ENCODE measurements at places on chromosomes 1 and 21.

- no peak for DNase-seq
These were observed 256.1 kb upstream of the PTBP2 start for GRCh38 chr1:96465441-96465840.

DNA sequence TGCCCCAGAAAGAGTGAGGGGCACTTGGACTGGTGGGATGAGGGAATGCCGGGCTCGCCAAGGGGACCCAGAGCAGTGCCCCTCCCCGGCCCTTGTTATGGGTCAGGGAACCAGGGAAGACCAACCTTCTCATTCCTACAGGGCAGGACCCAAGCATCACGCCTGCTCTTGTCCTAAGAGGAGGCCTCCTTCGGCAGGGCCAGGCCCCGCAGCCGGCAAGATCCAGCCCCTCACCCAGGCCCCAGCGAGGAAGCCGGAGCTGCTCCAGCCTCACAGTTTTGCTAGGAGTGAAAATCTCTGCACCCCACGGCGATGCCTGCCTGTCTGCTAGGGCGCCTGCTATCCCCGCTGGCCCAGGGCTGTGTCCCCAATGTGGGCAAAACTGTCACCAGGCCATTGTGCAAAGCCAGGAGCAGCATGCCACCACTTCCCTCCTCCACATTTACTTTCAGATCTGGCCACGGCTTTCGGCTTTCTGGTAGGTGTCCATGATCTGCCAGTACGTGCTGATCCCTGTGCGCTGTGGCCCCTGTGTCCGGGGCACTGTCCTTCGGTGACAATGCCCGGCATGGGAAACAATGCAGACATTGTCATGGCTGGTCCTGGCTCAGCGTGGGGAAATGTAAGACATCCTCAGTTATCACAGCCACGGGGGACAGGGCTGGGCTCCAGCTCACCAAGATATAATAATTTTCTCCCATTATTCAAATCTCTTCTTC, 9.6 kb downstream of the ACTRT2 start:
- DNase-seq: no peak

GRCh38 chr21:45629046-45629981, 14.2 kb upstream of the PCBP3 start:
- no peak for DNase-seq

DNA sequence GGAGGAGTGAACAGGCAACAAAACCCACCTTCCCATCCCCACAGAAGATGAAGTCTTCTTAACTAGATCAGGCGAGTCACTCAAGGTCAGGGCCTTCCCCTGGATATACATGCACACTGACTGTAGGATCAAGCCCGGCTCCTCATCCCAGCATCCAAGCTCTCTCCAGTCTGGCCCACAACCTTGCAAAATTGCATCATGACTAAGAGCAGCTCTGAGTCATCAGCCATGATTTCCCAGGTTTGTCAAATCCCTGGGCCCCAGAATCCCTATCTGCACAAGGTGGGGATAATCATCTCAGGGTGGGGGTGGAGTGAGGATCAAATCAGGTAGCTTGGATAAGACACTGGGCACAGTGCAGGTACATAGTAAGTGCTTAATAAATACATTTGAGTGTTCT, 199.3 kb upstream of the GRIK3 start:
- no peak for DNase-seq

DNA sequence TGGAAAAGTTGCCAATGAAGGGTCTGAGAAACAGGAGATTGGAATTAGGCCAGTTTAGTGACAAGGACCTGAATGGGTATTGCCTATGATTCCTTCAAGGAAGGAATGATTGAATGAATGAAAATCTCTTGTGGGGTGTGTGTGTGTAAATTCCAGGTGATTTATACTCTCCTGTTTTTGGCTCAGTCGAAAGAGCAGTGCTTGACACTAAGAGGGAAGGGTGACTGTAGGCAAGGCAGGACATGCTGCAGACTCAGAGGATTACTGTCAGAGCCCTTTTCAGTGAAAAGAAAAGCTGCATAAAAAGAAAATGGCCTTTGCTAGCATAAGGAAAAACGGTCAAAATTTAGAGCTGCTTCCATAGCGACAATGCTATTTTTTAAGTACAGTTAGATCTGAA, 30.1 kb downstream of the C1orf21 start:
- DNase-seq: no peak

DNA sequence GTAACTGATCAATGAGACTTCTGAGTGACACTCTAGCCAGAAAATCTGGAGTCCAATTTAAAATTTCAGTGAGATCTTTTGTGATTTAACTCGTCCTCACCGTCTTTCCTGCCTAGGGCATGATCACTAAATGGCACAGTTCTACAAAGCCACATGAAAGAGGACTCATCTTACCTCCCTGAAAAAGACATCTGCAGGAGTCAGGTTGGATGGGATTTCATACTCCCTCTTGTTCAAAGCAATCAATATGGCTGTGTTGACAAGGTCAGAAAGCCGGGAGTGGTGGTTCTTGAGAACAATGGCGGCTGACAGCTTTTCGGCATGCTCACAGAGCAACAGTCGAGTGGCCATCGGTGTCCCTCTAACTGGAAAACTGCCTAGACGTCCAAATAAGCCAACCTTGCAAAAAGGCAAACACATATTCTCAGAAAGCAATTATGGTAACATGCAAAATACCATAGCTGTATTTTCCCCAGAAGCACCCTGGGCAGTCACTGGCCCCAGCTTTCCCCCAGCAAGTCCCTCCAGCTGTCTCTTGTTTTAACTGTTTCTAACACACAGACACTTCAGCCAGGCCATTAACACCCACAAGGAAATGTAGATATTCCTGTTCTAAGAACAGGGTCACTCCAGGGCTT, 36.6 kb upstream of the ACTA1 start:
- no peak for DNase-seq

GRCh38 chr1:161106431-161106830, 8.3 kb downstream of the KLHDC9 start:
- no peak for DNase-seq

DNA sequence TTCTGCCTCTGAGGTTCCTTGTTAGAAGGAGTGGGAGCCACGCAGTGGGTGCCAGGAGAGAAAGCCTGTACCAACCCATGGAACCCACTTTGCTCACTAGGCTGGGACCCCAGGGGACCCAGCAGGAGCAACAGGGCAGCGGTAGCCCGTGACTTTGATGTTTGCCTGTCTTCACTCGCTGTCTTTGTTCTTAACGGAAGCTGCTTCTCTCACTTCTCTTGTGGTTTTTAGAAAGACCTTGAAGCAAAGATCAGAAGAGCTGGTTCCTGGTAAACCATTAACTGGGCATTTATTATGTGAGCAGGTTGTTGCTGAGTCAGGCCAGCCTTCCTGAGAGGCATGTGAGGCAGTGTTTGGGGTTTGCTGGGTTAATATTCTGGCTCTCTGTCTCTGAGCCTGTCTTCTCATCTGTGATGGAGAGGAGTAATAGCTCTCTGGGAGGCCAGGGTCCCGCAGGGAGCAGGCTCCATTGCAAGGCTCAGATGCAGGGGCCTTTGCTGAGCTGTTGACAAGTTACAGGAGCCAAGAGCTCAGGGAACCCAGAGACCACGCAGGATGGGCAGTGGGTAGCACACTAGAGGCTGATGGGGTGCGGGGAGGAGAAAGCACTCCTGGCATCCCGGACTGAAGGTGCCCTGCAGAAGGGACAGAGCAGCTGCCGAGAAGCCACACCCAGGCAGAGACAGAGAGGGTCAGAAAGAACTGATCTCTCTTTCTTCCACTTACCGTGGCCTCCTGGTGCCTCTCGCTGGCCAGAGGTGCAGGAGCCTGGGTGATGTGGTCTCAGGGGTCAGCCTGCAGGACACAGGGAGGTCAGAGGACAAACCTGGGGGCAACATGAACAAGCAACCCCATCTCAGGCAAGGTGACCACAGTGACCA, 367.5 kb upstream of the C1orf174 start:
- DNase-seq: no peak

GRCh38 chr1:39789571-39790110, 976 bp upstream of the BMP8B start:
- no peak for DNase-seq

DNA sequence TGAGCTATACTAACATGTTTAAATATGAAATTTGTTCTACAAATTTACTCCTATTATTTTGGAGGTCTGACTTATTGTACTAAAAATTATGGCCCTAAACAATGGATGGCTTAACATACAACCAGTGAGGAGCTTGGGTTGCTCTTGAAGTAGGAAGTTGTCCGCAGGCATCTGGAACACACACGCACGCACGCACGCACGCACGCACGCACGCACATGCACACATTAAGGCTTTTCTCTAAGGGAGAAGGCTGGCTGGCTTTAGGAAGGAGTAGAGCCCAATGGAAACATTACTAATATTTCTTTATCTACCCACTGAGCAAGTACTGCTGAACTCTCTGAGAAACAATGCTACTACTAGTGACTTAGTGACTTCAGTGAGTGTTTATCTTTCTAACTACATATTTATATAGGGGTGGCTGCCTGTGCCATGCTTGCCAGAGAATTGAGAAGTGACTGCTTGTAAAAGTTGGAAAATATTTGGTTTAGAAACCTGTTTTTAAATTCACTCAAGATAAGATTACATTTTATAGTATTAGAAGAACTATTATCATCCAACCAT, 16.2 kb upstream of the ARHGAP29 start:
- no peak for DNase-seq

GRCh38 chr1:67793562-67793961, 39.7 kb downstream of the GNG12 start:
- DNase-seq: no peak

- DNase-seq: no peak
These were observed 23.9 kb upstream of the TMEM52 start for GRCh38 chr1:1942753-1943656.

DNA sequence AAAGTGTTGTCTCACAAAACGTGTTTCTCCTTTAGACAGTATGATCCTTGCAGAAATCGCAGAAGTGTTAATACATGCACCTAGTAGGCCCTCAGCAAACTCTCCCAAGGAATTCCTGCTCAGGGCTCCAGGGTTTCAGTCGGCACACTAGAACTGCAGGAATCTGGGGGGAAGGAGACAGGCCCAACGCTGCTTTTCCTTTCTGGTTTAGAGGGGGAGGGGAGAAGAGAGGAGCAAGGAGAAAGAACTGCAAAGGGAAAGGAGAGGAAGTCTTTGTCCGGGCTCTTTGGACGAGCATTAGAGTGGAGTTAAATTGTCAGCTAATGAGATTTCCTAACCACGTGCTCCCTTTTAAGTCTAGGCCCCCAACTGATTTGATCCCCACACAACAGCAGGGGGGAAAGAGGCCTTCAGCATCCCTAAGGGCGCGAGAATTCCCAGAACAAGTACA, 103.7 kb upstream of the SOD1 start:
- DNase-seq: no peak

DNA sequence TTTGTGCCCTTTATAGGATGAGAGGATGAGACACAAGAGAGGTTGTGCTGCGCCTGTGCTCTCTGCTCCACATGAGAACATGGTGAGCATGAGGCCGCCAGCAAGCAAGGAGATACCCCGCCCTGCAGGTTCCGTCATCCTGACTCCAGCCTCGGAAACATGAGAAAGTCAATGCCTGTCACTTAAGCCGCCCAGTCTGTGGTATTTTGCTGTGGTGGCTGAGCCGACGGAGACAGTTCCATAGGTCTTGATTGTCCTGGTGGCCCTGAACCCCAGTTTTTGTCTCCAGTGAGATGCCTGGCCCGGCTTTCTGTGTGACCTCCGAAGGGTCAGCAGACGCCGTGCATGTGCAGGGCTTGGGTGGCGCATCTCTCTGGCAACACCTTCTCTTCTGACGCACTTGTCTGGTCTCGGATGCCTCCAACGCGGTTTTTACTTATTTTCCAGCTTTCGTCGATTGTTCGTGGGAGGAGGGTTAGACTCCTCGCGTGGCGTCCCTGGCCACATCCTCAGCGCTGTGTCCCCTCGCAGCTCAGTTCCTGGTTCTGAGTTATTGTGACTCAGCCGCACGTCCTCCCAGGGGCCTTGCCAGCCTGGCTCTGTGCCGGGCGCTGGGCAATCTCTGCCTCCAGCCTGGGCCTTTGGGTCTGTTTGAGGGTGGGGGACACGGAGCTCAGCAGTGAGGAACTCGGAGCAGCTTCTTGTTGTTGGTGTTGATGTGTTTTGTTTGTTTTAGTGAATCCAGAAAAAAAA, 70.0 kb downstream of the FAAP20 start:
- DNase-seq: no peak

- no peak for DNase-seq
These were observed 32.1 kb upstream of the EPHX4 start for GRCh38 chr1:91997607-91998195.

- no peak for DNase-seq
These were observed 367.9 kb upstream of the ADGRL4 start for GRCh38 chr1:79374397-79374796.

DNA sequence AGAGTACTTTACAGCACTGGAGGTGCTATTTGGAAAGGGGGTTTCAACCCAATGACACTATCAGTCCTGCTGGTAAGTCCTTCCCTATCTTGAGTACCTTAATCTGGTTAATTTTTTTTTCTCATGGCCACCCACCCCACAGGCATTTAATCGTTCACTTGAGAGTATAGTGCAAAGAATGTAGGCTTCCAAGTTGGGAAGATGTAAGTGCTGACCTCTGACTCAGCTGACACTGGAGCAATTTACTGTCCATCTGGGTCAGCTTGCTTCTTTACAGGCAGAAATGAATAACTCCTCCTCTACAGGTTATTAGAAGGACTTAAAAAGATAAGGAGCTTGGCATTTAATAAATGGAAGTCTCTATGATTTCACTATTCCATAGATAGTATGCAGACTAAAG, 89.6 kb downstream of the AK5 start:
- no peak for DNase-seq

DNA sequence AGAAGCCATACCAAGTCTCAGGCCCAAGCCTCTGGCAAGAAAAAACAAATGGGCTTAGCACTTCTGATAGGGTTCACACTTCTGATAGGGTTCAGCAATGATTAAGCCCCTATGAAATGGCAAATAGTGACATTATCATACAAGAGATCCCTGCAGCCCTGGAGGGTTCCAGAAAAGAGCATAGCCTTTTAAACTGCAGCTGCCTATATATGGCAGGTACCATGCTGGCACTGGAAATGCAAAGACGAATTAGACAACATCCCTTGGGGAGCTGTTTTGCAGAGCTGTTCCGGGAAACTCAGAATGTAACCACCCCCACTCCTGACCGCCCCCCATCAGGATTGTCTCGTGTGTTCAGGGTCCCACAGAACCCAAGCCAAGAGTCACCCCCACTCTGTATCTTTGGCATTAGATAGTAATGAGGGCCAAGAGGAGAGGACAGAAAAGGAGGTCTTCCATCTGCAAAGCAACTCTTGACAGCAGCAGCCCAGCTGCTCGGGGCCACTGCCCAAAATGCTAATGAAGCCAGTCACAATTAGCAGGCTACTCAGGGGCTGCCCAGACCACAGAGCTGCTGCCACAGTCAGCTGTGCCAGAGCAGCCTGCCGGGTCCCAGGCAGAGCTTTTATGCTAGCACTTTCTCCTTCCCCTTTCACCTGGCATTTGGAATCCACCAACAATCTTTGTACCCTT, 50.9 kb downstream of the ITPKB start:
- no peak for DNase-seq

- DNase-seq: no peak
These were observed 362.7 kb downstream of the PTPRU start for GRCh38 chr1:29599071-29599470.

- no peak for DNase-seq
These were observed 14.3 kb upstream of the SEC16B start for GRCh38 chr1:177984136-177984525.

Data from activated T-helper 9 cell treated with anti-CD3 and anti-CD28 coated beads, Interleukin-2, amount 50 U/mL, for 16 hours (primary cell).